ENCODE measurements at places on chromosomes 4 and X.
A peak's percentile ranks its signal among the peaks of the same experiment; 100 is the strongest.

DNA sequence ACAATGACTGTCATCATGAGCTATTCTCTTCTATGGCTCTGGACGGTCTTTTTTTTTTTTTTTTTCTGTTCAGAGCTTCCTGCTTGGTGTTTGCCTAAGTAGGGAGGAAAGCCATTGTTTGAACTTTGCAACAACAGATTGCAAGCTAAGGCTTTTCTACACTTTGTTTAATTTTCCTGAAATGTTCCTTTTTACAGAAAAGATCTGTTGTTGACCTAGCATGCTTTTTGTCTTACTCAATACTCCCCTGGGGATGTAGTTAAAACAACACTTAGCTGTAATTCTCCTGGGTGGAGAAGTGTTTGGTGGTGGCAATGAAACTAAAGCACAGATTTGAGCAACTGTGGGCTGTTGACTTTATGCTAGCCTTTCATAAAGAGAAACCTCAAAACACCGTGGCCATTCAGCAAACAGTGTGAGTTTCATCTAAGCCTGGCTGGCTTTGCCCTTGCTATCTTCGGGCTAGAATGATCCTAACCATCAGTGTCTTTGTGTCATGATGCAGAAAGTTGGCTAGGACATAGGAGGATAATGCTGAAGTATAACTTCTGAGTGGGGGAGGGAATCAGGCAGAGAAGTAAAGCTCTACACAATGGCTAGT lies 110.5 kb downstream of the ANXA3 start:
- DNase-seq = peak; percentile 40

DNA sequence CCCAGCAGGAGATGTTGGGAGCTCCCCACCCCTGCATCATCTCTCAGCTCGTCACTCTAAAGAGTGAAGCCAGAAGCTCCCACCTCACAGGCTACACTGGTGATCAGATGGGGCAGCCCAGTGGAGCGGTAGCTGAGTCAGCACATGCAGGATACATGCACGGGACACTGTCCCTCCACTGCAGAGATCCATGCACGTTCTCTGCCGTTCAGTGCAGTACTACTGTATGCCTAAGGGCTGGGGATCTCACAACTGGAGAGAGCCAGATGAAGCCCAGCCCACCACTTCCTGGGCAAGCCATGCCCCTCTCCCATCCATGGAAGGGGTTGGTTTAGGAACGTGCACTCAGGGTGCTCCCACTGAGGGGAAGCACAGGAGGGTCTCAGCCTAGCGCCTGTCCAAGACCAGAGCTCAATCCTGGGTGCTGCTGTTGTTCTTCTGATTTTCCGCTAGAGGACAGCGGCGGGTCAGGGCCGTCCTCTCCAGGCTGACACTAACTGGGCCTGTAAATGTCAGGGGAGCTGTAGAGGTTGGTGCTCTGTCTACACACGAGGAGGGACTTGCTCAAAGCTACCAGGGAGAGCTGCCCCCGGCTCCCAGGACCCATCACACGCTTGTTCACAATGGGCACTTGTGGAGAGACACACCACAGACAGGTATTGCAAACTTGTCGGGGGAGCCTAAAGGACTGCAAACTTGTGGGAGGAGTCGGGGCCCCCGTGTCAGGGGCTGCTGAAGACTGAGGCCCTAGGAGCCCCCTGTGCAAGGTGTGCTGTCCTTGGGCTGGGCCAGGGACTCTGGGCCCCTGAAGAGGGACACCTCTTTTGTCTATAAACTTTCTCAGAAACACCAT lies 18.2 kb upstream of the ABLIM2 start:
- peak; percentile 53 for DNase-seq

DNA sequence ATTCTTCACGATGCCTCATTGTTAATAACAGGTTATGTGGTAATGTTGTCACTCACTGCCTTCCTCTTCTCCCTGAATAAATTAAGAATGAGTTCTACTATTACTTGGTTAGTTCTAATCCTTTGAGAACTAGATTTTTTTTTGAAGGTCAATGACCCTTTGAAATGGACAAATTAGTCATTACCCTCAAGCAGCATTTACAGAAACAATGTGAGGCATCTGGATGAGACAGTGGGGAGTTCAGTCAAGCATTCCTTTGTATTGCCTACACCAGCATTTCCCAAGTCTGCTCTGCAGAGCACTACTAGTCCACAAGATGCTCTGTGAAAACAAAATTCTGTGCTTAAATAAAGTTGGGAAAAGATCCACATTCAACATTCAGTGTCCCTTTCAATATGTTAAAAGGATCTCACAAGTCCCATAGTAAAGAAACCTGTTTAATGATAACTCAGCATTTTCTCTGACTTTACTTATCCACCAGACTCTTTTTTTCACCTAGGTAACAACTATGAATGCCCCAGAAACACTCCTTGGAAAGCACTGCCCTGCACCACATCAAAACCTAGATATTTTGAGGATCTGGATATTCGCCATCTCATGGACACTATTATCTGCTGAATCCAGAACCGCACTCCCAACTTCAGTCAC lies 60.6 kb downstream of the CHRDL1 start:
- no peak for DNase-seq

- peak; percentile 41 for DNase-seq
Observed at GRCh38 chr4:180285796-180286195, 1957.4 kb upstream of the TENM3 start.

DNA sequence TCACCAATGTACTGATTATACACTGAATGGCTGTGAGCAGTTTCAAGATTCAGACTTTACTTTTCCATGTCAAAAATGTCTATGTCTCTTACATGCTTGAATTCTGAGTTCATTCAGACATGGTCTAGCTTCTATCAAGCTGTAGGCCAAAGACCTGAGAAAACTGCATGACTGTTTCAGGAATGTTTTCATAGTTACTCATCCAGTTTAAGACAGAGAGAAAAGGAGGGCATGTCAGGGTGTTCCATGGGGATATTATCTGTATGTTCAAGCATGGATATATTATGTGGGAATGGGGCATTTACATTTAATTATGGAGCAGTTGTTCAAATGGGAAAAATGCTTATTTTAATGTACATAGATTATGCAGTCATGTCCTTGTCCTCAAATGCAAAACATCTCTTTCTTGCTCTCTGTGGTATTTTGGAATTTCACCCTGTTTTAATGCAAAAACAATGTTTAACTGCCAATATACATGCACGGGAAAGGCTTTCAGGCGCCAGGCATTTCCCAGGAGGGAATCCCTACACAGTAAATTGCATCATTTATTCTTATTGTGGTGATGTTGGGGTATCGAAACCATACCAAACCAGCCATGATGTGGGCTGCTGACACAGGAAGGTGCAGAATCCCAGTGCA lies 429.1 kb upstream of the INTU start:
- no peak for DNase-seq

- peak; percentile 54 for DNase-seq
Observed at GRCh38 chrX:104195489-104196084, 29.3 kb downstream of the FAM199X start.

DNA sequence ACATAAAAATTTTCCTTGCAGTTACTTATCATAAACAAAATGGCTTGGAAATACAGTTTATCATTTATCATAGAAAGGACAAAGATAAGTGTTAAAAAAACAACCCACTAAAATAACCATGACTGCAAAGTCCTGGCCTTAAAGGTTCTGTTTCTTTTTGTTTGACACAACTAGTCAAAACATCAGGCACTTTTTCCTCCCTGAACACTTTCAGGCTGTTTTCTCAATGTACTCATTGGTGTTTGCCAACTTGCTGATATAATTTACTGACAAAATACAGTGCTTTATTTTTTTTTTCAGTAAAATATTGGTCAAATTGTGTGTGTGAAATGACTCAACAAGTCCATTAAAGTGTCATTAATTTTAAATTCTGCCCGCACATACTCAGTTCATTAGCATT lies 156.6 kb downstream of the ADGRL3 start:
- DNase-seq = no peak

DNA sequence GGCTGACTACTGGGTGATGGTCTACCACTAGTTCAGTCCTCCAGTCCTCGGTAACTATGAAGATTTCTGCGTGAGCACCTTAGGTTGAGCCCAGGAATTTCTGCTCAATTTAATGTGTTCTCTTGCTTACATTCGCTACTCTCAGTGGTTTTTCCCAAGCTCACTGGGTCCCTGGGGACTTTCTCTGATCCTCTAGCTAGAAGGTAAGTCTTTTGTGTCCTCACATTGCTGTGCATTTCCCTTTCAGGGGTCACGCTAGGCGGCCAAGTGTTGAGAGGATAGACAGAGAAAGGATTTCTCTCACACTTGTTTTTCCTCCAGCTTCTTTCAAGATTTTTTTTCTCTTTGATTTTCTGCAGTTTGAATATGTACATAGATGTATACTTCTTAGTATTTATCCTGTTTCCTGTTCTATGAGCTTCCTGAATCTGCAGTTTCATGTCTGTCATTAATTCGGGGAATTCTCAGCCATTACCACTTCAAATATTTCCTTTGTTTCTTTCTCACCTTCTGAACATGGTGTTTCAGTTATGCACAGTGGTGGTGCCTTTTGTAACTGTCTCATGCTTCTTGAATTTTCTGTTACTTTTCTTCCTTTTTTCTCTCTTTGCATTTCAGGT lies 17.5 kb downstream of the MAGEA9 start:
- no peak for DNase-seq

- no peak for DNase-seq
Observed at GRCh38 chr4:78667764-78668163, 108.4 kb upstream of the BMP2K start.

DNA sequence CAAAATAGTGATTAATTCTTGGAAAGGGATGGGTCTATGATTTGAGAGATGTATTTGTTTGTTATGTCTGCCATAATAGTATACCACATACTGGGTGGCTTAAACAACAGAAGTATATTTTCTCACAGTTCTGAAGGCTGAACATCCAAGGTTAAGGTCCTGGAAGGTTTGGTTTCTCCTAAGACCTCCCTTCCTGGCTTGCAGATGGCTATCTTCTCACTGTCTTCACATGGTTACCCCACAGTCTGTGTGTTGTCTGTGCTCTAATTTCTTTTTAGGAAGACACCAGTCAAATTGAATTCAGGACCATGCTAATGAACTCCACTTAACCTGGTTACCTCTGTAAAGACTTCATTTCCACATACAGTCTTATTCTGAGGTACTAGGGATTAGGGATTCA lies 25.6 kb downstream of the CXCL2 start:
- DNase-seq = no peak

DNA sequence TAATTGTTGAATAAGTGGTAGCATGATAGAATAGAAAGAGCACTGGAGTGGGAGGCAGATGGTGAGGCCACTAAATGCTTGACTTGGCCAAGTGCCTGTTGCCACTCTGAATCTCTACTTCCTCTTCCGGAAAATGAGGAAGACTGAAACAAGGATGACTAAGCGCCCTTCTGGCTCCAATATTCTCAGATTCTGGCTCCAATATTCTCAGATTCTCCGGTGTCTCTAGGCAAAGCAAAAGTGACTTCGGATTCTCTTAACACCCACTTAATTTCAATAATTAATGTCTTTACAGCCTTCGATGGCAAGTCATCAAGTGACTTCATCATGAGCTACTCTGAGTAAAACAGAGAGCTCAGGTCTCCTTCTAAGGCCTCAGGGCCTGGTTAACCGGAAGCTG lies 402.2 kb upstream of the FGF13 start:
- no peak for DNase-seq

GRCh38 chr4:8247047-8247930 lies 22.3 kb upstream of the HTRA3 start:
- DNase-seq = no peak

DNA sequence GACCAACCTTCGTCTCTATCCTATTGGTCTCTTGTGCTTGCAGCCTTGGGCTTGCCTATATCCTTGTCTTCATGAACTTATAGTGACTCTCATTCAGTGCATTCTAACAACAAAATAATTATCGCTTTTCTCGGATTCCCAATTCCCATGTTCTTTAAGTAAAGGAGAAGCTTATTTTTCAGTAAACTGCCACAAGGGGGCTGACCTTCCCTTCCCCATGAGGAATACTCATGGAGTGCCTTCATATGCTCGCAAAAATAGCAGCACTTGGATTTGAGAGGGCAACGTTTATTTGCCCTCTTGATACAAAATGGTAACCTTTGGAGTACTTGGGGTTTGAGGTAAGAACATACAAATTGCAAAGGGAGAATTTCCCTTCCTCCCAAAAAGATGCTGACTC lies 183.2 kb upstream of the TENT5D start:
- no peak for DNase-seq

- DNase-seq = no peak
Observed at GRCh38 chr4:39710098-39710896, 12.4 kb downstream of the UBE2K start.

- DNase-seq = no peak
Observed at GRCh38 chr4:121457278-121457875, 76.6 kb upstream of the QRFPR start.

- DNase-seq = no peak
Observed at GRCh38 chr4:172555725-172556124, 612.9 kb upstream of the GALNT7 start.

- no peak for DNase-seq
Observed at GRCh38 chr4:186931519-186931918, 207.9 kb upstream of the FAT1 start.

DNA sequence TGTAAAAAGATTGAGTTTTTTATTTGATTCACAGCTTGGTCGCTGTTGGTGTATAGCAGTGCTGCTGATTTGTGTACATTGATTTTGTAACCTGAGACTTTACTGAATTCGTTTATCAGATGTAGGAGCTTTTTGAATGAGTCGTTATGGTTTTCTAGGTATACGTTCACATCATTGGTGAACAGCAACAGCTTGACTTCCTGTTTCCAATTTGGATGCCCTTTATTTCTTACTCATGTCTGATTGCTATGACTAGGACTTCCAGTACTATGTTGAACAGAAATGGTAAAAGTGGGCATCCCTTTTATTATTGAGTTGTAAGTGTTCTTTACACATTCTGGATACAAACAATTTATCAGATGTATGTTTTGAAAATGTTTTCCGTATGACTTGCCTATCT lies 76.0 kb downstream of the ADGRG4 start:
- DNase-seq = no peak

DNA sequence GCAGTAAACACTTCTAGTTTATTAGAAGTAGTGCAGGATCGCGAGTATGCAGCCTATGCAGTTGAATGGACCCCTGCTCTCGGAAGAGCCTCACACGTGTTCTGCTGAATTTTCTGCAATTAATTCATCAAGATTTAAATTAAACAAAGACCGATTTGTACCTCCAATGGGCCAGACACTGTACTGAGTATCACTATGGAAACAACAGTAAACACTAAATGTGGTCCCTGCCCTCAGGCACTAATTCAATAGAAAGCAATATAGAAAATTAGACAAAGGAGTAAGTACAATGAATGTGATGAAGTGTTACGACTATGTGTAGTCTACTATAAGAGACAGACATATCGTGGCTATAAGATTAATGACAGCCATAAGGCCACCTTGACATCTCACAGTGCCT lies 740.3 kb upstream of the FRG1 start:
- DNase-seq = no peak

DNA sequence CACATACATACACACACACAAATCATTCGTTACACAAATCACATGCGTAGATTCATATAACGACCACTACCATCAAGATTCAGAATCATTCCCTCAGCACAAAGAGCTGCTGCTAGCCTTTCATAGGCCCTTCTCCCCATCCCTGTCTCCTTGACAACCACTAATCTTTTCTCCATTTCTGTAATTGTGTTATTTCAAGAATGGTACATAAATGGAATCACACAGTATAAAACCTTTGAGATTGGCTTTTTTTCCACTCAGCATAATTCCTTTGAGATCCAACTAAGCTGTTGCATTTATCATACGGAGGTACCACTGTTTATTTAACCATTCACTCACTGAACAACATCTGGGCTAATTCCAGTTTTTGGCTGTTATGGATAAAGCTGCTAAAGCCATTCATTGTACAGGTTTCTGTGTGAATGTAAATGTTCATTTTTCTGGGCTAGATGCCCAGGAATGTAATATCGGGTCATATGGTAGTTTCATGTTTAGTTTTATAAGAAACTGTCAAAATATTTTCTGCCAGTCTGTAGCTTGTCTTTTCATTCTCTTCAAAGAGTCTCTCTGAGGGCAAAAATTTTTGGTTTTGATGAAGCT lies 64.1 kb downstream of the USP11 start:
- no peak for DNase-seq

All from MM.1S (cell line).